Hair follicle dermal papilla cell (primary cell): ENCODE measurements at places on chromosomes 12 and 14. TPM values are rescaled to one million over a fixed set of nuclear protein-coding genes. Genes with fewer than 3 reads are reported as not detected.

Gene GLIPR1L1
- not detected in 2 replicates for total RNA-seq

Gene GYS2
- not detected in 2 replicates for total RNA-seq

Gene TSHR
- 2.3 and 3.4 TPM in 2 replicates for total RNA-seq

Gene TC2N
- 0.81 and 0.97 TPM in 2 replicates for total RNA-seq

Gene OR6C74
- total RNA-seq, result not detected in 2 replicates

Gene HCAR3
- total RNA-seq, result not detected in 2 replicates

Gene TSPAN9
- 48.3 and 58.9 TPM in 2 replicates for total RNA-seq

Gene BIN2
- total RNA-seq, result 0.24 TPM in 1 of 2 replicates, not detected in the other

Gene PFKM
- 67.2 and 85.7 TPM in 2 replicates for total RNA-seq

Gene SOX5
- total RNA-seq, result 0.49 and 0.97 TPM in 2 replicates

Gene PGAM5
- total RNA-seq, result 24.5 and 30.0 TPM in 2 replicates

Gene SLC35F4
- not detected in 2 replicates for total RNA-seq

Gene BHLHE41
- 8.6 and 9.4 TPM in 2 replicates for total RNA-seq

Gene LAG3
- 0.16 and 0.61 TPM in 2 replicates for total RNA-seq

Gene MIPOL1
- total RNA-seq, result 7.7 and 10.1 TPM in 2 replicates
